ENCODE measurements at places on chromosomes 1 and 21.
A peak's percentile ranks its signal among the peaks of the same experiment; 100 is the strongest.

DNA sequence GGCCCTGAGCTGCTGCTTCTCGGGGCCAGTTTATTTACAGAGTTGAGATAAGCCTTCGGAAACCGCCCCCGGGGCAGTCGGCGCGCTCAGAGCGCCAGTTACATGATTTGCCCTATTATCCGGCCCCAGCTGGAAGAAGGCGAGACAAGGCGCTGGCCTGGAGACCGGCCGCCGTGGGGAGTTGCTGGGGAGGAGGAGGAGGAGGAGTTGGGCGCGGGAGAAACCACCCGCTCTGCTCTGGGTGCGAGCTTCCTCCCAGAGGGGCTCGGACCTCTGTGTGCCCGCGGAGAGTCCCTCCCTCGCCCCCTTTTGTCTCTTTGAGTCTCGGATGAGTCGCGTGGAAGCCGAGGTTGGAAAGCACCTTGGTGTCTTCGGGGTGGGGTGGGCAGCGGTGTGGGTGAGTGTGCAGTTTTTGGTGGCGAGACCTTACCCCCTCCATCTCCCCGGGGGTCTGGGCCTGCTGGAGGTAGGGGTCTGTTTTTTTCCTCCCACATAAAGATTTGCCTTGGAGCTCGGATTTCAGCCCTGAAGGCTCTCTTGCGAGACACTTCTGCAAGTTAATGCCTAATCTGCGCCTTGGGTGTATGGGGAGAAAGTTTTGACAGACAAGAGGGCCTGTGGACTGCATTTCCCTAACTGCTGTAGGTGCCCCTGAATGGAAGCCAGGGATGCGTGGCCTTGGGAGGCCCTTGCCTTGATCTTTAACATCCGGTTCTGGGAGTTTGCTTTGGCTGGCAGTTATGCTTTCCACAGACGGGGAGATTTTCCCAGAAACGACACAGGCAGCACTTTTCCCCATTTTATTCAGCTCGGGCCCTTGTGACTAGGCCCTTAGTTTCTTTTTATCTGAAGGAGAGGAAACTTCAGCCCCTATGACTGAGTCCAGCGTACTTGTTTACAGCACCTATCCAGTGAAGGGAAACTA is 80.0 kb downstream of the NDUFS5 start:
- DNase-seq, result no peak

- no peak for DNase-seq
Observed at GRCh38 chr1:28507646-28508434, 2.0 kb downstream of the RCC1 start.

DNA sequence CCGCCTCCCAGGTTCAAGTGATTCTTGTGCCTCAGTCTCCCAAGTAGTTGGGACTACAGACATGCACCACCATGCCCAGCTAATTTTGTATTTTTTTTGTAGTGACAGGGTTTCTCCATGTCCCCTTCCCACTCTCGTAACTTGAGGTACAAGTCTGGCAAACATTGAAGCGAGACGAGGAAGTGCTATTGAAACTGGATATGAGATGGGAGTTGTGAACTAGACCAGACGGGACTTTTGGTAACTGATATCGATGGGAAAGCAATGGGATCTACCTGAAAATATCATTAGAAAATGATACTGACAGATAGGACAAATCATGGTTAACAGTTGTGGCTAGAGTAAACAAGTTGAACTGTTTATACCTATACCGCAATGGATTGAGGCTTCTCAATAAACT is 95.2 kb upstream of the TRABD2B start:
- no peak for DNase-seq

GRCh38 chr1:236058141-236058934 is 6.6 kb downstream of the NID1 start:
- no peak for DNase-seq

DNA sequence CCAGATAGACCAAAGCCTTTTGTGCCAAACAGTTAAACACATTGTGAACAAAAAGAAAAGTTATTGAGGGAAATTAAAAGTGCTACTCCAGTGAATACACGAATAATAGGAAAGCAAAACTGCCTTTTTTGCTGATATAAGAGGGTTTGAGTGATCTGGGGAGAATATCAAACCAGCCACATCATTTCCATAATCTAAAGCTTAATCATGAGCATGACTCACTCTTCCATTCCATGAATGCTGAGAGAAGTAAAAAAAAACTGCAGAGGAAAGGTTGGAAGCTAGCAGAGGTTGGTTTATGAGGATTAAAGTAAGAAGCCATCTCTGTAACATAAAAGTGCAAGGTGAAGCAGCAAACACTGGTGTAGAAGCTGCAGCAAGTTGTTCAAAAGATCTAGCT is 350.6 kb upstream of the NCAM2 start:
- DNase-seq, result no peak

- DNase-seq, result no peak
Observed at GRCh38 chr1:15797614-15798390, 9.6 kb downstream of the UQCRHL start.

GRCh38 chr21:42513151-42513984 is at the start of gene SLC37A1:
SLC37A1 (plus strand) TSS chr21:42513852; CDS start chr21:42518455, 4,603 bp downstream.
- no peak for DNase-seq

DNA sequence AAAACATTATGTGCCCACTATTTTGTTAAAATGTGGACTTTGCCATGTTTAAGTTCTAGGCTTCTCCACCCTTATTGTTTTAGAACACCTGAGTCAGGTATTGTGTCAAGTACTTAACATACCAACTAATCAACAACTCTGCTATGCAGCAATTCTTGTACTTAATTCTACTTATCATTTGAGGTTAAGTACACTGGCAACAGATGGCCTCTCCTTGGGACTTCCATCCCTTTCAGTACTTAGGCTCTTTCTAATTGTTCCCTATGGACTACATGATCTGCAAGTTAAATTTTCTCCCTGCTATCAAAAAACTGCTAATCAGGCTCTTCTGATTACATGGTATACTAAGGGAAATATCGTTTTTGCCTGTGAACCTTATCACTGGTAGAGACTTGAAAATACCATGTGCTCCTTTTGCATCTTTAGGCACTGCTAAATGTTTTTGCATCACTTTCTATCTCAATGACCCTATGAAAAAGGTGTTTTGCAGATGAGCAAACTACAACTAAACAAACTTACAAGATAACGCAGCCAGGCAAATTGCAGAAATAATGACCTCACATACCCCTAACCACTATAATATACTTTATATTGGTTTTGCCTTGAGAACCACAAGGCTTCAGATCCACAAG is 18.9 kb downstream of the SFPQ start:
- no peak for DNase-seq

DNA sequence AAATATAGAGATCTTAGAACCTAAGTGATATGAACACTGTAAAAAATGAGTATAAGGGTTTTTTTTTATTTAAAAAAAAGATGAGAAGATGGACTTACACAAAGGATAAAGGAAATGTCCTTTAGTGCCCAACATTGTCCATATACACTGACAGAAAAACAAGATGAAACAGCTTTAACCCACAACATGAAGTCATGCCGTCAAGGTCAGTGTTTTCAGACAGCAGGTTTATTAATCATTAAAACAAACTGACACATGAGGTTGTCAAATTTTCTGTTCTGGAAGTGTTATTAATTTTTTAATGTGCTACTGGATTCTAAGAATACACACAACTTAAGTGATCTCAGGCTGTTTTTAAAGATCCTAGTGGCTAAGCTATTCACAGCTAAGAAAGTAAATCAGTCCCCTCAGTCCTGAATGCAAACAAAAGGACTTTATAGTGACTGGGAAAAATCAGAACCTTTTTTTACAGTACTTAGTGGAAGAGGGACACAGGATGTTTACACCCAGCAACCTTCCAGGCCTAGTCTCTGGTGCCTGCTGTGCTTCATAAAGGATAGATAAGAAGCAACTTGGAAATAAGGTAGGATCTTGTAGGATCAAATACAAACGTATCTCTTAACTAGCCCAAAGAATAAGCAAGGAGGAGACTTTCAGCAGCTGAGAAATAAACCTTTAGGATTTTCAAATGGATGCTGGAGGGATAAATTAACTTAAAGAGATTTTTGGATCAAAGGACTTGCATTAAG is 21.9 kb upstream of the PKN2 start:
- no peak for DNase-seq

GRCh38 chr1:195958131-195958530 is 650.1 kb downstream of the KCNT2 start:
- no peak for DNase-seq

- no peak for DNase-seq
Observed at GRCh38 chr1:180155182-180155682, 563 bp downstream of the QSOX1 start.

- DNase-seq, result no peak
Observed at GRCh38 chr1:213507472-213508223, 456.6 kb downstream of the RPS6KC1 start.

- DNase-seq, result no peak
Observed at GRCh38 chr1:115925467-115925866, 50.8 kb upstream of the SLC22A15 start.

- DNase-seq, result no peak
Observed at GRCh38 chr1:241706967-241707366, 54.9 kb downstream of the WDR64 start.

- DNase-seq, result no peak
Observed at GRCh38 chr1:246067432-246068216, 439.5 kb downstream of the SMYD3 start.

DNA sequence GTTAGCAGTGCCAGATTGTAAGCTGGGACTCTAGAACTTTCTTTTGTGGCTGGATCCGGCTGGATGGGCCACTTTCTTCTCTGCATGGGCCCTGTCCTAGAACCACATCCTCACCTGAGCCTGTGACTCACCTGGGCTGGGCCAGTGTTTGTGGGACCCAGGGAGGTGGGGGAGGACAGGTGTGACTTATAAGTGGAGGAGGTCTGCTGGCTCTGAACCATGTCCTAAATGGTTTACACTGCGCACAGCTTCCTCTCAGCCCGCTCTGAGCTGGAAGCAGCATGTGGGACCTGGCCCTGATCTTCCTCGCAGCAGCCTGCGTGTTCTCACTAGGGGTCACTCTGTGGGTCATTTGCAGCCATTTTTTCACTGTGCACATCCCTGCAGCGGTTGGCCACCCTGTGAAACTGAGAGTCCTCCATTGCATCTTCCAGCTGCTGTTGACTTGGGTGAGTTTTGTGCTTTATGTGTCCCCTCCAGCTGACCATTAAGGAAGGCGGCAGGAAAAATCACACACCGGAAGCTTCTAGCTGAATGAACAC is at the start of gene AADACL3:
AADACL3 (plus strand) TSS at position 215 of the 542 bp plus-strand sequence; CDS start at position 282, 67 bp downstream.
- no peak for DNase-seq

- no peak for DNase-seq
Observed at GRCh38 chr1:91749788-91750231, 136.1 kb downstream of the TGFBR3 start.

DNA sequence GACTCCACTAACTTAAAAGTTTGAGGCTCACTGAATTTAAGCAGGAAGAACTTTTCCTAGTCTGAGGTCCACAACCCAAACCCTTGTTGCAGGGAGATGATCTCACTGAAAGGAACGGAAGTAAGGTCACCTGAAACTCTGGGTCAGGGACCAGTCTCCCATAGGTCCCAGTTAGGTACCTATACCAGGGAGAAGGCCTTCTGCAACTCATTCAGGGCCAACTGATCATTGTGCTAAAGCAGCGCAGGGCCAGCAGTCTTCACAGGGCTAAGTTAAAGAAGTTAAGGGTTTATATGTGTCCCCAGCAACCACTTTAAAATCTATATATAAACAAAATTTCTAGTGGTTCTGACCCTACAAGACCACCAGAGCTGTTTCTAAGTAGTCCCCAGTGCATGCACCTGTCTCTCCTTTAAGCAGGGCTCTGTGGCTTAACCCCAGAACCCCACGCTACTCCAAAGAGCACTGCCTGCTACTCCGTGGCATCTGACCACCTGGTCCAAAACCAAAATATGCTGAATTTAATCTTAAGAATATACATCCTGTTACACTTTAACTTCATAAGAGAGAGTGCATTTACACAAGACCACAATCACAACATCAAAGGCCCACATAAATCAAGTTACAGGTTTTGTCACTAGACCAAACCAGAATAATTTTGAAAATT is 2.8 kb downstream of the SRSF10 start:
- DNase-seq, result no peak

- no peak for DNase-seq
Observed at GRCh38 chr1:51719146-51719545, 102.3 kb downstream of the OSBPL9 start.

GRCh38 chr1:109472779-109473178 is 6.4 kb downstream of the SYPL2 start:
- no peak for DNase-seq

- DNase-seq, result no peak
Observed at GRCh38 chr21:34997294-34997693, 51.8 kb downstream of the RUNX1 start.

DNA sequence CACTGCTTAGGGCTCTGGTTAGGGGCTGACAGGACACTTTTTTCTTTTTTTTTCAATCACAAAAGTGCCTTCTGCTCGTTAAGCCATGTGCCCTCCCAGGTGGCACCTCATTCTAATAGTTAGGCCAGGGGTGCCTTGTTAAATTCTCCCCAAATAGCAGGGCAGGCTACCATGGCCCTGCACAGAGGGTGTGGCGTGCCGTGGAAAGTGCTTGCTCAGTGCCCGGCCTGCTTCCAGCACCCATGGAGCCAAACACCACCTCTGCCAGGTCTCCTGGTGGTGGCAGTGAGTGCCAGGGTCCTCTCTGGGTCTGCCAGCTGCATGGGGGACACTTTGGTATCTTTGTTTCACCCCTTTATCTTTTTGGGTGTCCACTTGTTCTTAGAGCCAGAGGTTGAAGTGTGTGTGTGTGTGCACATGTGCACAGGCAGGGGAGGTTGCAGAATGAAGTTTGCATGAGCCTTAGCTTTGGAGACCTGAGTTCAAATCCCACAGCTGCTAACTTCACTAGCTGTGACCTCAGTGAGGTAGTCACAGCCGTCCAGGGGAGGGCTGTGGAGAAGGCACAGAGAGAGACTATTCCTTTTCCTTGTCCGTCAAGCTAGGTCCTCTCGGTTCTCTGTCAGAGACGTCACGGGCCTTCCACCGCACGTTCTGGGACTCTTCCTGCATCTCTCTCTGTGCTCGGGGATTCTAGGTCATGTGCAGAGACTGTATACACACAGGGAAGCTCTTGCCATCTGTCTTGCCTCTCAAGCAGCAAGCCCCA is 39.9 kb upstream of the CSF3R start:
- no peak for DNase-seq

DNA sequence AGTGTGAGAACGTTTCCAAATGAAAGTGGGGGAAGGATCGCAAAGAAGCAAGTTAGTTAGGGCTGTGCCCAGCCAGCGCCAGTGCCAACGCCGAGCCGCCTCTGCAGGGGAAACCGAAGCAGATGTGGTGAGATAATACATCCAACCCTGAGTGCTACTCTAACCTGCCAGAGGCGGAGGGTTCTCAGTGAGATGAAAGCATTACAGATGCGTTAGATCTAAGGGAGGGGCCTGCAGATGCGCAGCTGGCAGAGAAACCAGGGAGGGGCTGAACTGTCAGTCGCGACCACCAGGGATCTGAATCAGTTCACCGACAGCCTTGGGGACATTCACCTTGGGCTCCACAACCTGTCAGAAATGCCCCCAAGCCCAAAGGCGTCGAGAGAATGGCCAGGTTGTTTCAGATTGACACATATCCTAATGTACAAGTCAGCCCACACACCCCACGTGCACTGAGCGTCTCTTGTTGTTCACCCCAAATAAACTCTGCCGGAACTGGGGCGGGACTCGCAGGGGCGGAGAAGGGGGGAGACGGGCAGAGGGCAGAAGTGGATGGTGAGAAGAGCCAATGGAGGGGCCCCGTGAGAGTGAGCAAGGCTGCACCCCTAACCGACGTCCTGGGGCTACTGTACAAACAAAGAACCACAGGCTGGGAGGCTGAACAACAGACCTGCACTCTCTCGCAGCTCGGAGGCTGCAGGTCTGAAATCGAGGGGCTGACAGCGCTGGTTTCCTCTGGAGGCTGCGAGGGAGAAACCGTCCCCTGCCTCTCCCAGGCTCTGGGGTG is 8.7 kb upstream of the UMODL1 start:
- peak; percentile 35 for DNase-seq
